NAMALWA (cell line): ENCODE measurements at places on chromosomes 4 and X.

DNA sequence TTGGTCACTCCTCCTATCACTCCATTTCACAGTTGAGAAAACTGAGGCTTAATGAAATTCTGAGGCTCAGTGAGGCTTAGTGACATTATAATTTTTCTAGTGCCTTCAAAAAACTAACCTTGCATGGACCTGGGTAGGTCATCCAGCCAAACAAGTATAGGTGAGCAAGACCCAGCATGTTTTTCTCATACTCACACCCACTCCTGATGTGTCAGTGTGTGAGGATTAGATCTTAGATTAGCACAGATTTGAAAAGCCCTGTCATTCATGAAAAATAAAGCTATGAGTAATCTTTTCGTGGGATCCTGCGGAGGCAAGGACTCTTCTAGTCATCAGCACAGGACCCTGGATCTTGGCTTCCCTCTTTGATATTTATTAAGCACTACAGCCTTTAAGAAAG is 146.7 kb downstream of the CHIC2 start:
- no peak for DNase-seq

- DNase-seq: no peak
Measured at GRCh38 chrX:4825550-4825949, 1112.1 kb upstream of the PRKX start.

DNA sequence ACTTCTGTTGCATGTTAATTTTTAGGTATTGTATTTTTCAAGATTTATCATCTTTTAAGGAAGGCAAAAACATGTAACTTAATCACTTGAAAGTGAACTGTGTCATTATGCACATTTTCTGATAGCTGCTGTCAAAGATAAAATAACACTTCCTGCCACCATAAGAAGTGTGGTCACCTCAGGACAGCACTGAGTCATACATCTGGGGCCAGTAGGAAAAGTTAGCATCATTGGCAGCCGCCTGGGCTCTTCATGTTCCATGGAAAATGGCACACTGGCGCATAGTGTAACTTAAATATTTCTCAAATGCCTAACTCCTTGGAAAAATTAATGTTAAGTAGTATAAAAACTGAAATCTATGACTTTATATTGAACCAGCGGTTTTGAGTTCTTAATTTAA is 24.2 kb downstream of the CNKSR2 start:
- no peak for DNase-seq

GRCh38 chr4:146346276-146346675 is 131.9 kb downstream of the REELD1 start:
- no peak for DNase-seq

GRCh38 chrX:70527610-70528345 is 83.1 kb downstream of the DLG3 start:
- DNase-seq: no peak

DNA sequence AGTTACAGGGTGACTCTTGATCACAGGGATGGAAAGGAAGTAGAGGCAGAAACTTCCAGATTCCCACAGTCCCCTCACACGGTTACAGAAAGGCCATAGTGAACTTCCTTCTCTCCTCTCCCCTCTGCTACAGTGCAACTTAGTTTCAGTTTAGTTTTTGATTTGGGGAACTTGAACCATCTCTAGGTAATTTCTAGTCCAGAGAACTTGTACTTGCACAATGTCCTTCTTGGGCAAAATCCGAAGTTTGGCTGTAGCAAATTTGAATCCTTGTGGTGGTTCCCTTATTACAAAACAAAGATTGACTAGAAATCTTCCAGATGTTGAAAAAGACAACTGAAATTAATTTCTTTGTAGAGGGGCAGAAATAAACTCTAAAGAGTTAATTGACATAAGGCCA is 1.2 kb upstream of the BLTP1 start:
- peak; percentile 35 for DNase-seq

GRCh38 chr4:166197166-166197565 is 324.1 kb downstream of the TLL1 start:
- DNase-seq: no peak

GRCh38 chr4:74096265-74096980 is 2.6 kb downstream of the CXCL2 start:
- no peak for DNase-seq

DNA sequence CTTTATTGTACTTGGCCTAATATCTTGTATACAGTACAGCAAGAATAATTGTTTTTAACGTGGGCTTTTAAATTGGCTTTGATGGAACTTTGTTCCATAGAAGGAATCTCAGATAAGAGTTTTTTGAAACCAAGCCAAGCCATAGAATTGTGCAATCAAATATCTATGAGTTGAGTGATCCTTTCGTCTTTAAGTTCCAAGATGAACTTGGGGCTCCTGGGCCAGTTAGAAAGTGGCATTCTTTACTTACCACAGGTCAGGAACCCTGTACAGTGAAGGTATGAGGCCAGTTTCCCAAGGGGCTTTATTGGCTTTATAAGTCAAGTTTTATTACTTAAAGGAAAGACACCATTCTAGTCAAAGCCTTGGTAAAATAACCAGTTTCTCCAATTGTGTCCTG is 2104.2 kb downstream of the PCDH7 start:
- no peak for DNase-seq

GRCh38 chr4:78669453-78669852 is 106.7 kb upstream of the BMP2K start:
- DNase-seq: peak; percentile 42

- peak; percentile 23 for DNase-seq
Measured at GRCh38 chrX:8364369-8365141, 100.1 kb upstream of the VCX3B start.

DNA sequence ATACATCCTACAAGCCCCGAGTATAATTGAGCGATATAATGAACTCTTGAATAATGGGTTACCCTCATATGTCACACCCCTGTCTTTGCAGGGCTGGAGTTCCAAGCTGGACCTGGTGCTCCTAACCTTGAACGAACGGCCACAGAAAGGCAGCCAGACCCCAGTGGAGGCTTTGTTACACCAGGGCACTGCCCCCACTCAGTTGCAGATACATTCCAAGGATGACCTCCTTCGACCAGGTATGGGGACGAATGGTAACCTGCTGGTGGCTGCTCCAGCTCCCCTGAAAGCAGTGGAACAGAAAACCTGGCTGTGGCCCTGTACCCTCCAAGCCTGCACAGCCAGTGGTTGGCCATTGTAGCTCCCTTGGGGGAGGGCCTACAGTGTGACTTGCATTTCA is 56.6 kb upstream of the CCDC149 start:
- DNase-seq: no peak
